ENCODE measurements at places on chromosomes 6 and 20.

DNA sequence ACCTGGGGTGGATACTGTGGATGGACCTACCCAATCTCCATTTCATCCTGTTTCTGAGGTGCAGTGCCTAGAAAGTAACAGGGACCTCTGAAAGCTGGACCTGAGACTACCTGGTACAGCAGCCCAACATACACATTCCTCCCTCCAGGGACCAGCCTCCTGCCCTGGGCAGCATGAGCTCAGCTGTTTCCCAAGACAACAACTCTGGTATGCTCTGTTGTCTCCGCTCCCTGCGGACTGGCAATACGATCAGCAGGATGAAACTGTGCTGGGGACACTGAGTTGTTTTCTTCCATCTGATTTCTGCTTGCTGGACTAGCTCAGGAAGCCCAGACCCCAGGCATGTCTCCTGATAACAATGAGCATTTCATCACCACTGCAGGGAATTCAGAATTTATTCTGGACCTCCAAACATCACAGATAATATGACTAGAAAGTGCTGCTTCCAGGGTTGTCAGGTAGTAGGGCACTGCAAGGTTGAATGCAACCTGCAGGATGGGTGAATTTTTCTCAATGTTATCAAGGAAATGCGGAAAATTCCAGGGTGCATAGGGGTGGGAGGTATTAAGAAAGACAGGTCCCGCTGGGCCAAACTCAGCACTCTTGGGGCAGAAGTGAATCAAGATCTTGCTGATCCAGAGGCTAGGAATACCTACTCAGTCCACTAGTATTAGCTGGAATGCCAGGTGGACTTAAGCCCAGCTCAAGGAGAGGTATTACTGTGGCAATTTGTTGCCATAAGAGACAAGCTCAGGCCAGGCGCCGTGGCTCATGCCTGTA is 38.9 kb upstream of the SLC4A11 start:
- DNase-seq: no peak

DNA sequence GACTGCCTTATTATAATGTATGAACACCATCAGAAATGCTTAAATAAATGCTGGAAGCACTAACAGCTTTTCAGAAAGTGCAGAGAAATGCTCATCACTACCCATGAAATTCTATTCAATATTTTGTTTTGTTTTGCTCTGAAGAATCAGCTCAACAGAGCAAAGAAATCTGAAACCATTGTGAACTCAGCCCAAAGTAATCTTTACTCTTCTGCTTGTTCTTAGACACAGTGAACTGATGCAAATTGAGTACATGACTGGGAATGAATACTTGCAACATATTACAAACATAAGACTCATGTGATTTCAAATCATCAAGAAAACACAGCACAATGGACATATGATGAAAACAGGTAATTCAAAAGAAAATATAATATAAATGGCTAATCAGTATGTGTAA is 404.6 kb upstream of the OPRM1 start:
- no peak for DNase-seq

- no peak for DNase-seq
Measured at GRCh38 chr6:73696966-73697655, 1.1 kb downstream of the CD109 start.

DNA sequence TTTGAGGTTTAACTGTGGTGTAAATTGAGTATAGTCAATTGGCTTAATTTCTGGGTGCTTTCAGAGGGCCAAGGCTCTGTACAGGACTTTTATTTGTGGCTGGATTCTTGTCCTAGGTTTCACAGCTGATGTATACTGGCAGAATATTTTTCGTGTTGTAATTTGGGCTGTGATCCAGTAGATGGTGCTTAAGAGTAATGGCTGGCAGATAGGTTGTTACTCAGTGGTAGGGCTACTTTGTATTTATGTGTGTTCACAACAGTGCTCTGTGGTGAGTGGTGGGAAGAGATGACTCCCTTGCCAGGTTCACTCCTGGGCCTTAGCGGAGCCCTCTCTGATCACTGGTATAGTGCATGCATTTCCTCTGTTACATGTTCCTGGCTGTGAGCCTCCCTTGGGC is 34.5 kb upstream of the FERMT1 start:
- DNase-seq: no peak

DNA sequence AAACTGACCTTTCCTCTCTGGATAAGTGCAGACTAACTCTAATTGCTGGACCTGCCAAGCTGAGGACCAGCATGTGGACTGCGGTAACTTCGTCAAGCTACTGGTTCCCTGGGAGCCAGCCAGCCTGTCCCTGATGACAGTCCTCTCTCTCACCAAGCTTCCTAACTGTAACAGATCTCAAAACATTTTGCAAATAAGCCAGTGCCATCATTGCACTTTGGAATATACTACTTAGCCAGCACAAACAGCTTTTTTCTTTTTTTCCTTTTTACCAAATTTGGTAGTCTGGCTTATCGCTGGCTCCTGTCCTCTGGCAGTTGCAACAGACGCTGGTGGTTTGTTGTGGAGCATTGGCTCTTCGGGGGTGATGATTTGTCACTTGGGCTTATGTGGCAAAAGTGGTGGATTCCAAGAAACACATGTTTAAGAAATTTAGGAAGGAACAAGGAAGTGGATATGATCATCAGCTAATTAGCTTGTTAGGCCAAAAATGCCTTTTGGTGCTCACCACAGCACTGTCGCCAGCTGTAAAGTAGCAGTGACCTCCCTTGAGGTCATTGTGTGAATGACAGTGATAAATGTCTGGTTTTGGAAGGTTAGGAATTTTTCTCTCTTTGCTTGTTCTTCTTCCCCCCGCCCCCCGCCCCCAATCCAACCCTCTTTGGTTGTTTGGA is 171.7 kb downstream of the CLIC5 start:
- DNase-seq: no peak

DNA sequence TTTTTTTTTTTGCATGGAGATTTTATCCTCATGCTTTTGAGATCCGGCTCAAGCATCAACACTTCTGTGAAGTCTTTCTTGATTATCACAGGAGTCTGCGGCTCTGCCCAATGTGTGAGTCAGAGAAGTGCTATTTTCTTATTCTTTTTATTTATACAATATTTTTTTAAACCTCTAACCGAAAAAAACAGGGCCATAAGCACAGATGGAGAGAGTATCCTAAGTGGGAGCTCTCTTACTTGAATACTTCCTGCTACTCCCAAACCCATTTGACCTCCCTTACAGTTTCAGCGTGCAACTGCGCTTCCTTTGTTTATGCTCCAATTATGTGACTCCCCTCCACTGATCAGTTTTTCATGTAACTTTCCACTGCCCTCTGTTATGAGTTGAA is 8.7 kb upstream of the ATXN1 start:
- DNase-seq: no peak

DNA sequence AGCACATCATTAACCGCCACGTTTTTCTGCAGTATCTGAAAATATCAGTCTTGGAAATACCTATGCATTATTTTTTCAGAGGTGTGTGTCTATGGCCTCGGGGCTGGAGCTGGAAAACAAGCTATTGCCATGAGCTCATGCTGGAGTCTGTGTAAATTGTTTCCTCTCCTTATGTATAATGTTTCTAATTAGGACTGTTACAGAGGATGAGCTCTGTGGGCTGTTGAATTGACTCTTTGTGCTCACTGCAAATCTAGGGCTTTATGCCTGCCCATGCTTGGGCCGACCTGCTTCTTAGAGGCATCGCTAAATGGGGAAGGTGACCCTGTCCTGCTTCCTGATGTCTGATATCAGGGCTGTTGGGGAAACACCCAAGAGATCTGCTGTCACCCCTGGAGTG is 80.8 kb upstream of the SLC22A16 start:
- DNase-seq: no peak

- no peak for DNase-seq
Measured at GRCh38 chr6:52365866-52366540, 4.1 kb downstream of the PAQR8 start.

DNA sequence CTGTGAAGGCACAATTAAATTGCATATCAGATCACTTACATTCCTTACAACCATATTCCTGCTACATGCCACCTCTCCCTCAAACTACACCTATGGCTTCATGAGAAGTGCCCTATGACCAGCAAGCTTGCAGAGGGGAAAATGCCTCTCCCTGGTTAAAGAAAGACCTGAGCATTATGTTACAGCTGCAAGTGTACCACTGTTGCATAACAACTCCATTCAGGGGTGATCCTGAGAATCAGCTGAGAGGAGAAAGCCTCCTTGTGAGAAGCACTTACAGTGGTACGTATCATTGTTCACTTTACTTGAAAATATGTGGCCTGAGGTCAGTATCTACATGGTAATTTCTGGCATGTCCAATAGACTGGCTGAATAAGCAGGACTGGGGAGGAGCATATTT is 20.0 kb downstream of the PDSS2 start:
- DNase-seq: no peak

- DNase-seq: no peak
Measured at GRCh38 chr6:10746915-10747250, 722 bp upstream of the TMEM14B start.

DNA sequence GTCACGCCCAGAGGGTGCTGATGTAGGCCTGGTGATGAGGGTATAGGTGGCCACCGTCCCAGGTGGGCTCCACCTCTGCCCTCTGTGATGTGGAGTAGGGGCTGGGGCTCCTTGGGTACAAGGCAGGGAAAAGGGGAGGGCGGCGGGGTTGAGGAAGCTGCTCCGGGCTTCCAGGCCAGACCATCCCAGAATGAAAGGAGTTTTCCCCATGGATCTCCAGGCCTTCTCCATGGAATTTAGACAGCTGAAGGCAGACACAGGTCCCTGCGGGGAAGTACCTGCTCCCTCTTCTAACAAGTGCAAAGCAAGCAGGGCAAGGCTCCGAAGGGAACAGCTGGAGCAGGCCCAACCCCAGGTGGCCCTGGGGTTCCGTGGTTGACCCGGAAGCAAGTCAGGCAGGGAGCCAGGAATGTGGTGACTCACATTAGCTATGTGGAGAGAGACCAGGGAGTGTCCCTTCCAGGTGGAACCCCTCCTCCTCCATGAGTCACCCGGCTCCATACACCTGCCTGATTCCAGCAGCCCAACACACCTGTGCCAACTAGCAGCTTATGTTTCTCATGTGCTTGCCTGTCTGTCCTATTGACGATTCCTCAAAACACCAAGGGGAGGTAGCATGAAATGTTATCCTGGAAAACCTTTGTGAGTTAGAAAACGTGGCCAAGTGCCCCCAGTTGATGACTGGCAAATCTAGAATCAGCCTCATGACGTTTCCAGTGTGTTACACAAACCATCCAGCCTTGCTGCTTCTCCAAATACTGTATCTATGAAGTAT is 59.7 kb upstream of the SNX9 start:
- no peak for DNase-seq

DNA sequence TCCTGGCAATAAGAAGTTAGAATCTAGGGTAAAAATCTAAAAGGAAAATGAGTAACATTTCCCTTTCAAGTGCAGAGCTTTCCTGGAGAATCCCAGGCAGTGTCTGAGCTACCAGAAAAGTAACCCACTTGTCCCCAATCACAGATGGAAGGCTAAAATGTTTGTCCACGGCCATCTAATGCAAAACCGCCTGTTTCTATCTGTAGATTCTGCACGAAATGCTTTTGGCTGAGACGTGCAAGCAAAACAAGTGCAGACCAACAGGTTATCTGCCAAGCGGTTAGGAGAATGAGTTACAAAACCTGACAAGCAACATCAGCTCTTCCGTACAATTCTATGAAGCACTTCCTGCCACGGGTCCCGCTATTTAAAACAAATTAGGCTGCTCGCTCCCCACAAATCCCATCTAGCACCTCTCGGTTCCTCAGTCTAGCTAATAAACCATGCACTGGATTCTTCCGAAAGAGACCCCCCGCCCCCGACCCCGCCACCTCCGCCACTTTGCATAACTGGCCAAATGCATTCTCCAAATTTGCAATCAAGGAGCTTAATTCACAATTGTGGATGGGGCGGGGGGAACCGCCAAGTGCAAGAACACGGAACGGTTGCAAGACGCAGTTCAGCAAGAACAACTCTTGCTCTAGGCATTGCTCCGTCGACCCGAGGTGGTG is 1.4 kb downstream of the ELOVL5 start:
- DNase-seq: no peak

GRCh38 chr6:134956676-134957075 is 6.8 kb upstream of the ALDH8A1 start:
- DNase-seq: no peak

- no peak for DNase-seq
Measured at GRCh38 chr6:78810146-78810545, 57.2 kb upstream of the IRAK1BP1 start.

DNA sequence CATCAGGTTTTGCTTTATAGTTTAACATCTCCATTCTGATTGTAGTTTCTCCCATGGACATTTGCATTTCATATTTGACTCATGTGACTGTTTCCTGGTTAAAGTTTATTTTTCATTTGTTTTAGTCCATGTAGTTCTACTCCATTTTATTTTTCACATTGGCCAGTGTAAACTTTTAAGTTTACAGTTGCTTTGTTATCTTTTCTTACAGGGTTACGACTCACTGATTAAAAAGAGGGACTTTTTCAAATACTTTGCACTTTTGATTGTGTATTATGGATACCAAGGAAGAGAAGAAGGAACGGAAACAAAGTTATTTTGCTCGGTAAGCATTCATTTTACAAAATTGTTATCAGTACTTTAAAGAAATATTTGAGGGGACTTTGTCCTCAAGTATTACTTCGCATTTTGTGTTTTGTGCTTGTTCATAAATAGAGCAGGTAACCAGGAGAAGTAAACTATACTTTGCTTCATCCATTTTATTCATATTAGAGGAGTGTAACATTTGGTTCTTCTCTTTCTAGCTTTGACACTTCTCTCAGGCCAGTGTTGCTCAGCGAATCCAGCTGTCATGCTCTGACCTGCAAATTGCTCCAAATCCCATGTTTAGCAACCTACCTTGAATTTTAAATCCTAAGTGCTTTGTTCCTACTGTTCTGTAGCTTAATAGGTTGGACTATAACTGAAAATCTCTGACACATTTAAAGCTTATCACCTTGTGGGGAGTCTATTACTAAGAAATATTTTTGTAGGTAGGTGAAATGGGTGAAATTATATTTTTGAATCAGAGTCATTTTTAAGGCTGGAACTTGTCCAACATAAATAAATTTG is 24.5 kb downstream of the NCOA7 start:
- no peak for DNase-seq

GRCh38 chr6:50925548-50925947 is 106.9 kb downstream of the TFAP2B start:
- DNase-seq: no peak

GRCh38 chr6:11416936-11417576 is 120.5 kb upstream of the TMEM170B start:
- no peak for DNase-seq

DNA sequence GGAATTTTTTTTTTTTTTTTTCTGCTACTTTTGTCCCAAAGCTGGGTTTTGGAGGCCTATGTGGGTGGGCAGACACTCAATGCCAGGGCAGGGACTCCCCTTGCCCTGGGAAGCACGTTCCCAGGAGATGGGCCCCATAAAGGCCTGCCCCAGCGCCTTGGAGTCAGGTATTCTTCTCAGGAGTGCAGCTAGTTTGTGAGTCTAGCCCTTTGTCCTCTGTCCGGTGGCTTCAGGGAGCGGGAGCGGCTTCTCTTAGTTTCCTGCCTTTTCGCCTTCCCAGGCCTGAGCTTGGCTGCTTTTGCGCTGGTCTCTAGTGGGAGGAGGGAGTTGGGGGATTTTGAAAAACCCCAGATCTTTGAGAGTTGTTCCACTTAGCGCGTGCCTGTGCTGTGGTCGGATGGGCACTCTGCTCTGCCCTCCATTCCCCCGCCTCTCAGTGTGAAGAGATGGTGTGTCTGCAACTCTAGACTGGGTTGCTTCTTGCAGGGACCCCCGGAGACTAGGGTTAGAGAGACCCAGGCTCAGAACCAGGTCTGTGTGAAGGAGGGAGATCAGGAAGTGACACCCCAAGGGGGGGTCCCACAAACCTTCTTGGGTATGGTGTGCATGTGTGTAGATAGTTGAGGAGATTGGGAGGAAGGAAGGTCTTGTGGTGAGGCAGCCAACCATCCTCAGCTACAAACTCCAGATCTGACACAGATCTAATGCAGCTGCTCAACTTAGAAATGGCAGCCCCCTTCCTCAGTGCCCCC is 1.3 kb downstream of the PLCG1 start:
- DNase-seq: no peak

Measured in C1 segment of cervical spinal cord (tissue), 14 donors.